ENCODE measurements at places on chromosomes 16 and 17.

- no peak for DNase-seq
These were observed 11.3 kb downstream of the CPNE7 start for GRCh38 chr16:89586853-89587252.

- peak; percentile 91 for DNase-seq
These were observed 8.6 kb downstream of the RPGRIP1L start for GRCh38 chr16:53695070-53695469.

DNA sequence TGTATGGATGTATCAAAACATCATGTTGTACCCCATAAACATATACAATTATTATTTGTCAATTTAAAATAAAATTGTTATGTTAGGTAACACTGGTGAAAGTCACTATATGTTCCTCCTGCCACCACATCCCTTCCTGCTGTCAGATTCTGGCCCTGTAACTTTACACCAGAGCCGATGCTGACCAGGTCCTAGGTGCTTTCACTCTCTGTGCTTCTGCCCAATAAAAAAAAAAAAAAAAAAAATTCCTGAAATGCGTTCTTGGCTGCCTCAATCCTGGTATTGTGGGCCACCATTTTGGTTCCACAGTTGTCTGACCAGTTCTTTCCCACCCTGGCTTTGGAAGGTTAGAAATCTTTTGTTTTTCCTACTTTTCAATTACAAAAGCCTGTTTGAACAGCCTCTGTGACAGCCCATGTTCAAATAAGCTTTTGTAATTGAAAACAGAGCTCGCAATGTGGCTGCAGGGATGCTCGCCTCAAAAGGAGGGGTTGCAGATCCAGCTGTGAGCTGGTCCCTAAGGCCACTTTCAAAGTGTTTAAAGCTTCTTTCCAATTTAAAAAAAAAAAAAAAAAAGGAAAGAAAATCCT, 831.0 kb upstream of the EEF2KMT start:
- no peak for DNase-seq

GRCh38 chr16:3961449-3961849, 80.9 kb upstream of the CREBBP start:
- peak; percentile 40 for DNase-seq

DNA sequence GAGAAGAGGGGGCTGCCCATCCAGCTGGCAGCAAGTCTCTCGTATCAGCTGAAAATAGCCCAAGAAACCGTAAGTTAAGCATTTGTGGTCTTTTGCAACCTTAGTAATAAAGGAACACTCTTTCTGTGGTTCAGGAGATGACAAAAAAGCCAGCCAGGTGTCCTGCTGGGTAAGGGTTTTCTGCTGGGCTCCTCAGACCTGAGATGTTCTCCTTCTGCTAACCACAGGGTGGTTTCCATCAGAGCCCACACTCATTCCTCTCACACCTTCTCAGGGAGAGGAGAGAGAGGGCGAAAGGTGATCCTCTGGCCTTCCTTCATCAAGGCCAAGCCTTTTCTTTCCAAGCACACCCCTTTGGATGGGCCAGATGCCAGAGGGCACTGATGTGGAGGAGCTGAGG, 70.7 kb downstream of the TEX14 start:
- DNase-seq = no peak

DNA sequence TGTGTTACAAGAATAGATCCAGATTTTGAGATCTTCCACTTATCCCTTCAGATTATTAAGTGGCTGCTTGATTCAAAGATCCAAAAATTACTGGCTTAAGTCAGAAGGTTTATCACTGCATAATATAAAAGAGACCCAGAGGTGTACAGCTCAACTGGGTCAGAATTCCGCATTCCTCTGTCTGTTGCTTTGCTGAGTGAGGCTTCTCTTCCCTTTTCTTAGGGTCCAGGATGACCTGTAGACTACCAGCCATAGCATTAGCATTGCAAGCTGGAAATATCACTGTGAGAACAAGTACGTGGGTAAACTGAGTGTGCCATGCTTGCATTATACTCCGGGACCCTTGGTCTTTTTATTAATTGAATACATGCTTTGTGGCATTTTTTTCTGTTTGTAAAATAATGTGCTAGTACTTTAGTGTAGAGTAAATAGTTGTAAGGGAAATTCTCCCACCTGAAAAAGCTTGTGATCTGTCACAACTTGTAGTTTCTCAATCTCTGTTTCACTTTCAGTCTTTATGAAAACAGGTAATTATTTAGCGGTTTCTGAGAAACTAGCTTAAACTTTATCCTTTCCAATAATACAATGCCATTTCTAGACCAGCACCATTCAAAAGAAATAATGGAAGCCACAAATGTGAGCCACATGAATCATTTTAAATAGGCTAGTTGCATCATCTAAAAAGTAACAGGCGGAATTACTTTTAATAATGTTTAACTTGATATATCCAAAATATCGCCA, 61.6 kb downstream of the TNRC6C start:
- DNase-seq = no peak

GRCh38 chr17:45820052-45820780, 24.5 kb upstream of the SPPL2C start:
- DNase-seq = no peak

- peak; percentile 22 for DNase-seq
These were observed 97.8 kb upstream of the MAF start for GRCh38 chr16:79698341-79698753.

- DNase-seq = no peak
These were observed 80.0 kb downstream of the KCNJ18 start for GRCh38 chr17:21772321-21772720.

- DNase-seq = no peak
These were observed 14.1 kb downstream of the PSMD11 start for GRCh38 chr17:32458371-32458770.

- DNase-seq = peak; percentile 26
These were observed 914.9 kb downstream of the KCNJ2 start for GRCh38 chr17:71084219-71084618.

GRCh38 chr16:81214745-81215166, 23.7 kb upstream of the BCO1 start:
- DNase-seq = peak; percentile 9

- no peak for DNase-seq
These were observed 35.3 kb upstream of the PEMT start for GRCh38 chr17:17626840-17627239.

DNA sequence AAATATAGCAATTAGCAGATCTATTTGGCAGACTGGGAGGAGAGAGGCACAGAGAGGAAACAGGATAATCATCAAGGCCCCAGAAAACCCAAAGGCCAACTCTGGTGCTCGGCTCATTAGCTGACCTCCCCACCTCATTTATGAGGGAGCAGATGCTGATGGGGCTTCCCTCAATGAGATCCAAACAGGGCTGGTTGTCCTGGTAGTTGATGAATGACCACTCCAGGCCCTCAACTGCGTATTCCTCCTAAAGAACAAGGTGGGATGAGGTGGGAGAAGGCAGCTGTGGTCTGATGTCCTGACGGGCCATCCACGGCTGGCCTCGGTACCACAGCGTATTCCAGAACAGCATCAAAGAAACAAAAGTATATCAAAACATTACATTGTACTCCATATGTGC, 20.8 kb downstream of the ZNHIT3 start:
- DNase-seq = no peak

DNA sequence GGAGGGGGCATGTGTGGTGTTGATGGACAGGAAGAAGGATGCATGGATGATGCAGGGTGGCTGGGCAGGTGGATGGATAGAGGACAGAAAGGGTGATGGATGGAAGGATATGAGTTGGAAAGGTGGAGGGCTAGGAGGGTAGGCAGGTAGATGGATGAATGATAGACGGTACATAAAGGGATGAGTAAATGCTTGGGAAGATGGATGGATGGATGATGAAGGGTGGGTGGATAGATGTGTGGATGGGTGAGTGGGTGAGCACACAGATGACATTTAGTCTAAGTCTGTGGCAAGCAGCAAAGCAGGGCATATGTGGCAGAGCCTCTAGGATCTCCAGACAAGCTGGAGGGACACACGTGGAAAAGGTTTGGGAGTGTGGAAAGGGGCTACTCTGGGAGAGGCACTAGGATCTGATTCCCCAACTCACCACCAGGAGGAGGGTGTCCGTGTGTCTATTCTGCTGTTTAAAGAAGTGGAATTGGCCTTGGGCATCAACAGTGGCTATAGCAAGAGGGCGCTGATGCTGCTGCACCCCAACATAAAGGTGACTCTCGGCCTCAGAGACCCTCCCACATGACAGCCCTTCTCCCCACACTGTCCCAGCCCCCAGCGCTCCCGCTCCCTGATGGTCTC, 8.2 kb downstream of the PLD2 start:
- DNase-seq = peak; percentile 12

DNA sequence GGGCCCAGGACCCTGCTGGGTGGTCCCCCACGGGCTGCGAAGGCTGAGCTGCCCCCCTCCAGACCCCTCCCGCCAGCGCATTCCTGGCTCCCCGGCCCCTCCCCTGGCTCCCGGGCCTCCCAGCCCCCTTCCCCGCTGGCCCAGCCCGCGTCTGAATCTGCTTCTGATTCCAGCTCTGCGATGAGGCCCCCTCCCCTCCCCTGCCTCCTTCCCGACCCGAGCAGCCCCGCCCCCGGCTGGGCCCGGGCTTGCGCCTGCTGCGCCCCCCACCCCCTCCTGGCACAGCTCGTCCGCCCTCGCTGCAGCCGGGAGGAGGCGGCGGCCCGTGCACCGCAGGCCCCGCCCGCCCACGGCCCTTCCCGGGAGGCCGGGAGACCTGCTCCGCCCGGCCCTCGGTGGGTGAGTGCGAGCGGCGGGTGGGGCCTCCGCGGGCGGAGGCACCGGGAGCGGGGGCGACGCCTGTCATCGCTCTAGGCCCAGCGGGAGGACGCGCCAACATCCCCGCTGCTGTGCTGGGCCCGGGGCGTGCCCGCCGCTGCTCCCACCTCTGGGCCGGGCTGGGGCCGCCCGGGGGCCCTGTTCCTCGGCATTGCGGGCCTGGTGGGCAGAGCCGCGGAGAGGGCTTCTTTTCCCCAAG, at the start of gene NTN3:
Gene NTN3 (plus strand): TSS at position 282 of the 637 bp plus-strand sequence. CDS start 405 bp downstream, outside the sequence.
- DNase-seq = no peak

DNA sequence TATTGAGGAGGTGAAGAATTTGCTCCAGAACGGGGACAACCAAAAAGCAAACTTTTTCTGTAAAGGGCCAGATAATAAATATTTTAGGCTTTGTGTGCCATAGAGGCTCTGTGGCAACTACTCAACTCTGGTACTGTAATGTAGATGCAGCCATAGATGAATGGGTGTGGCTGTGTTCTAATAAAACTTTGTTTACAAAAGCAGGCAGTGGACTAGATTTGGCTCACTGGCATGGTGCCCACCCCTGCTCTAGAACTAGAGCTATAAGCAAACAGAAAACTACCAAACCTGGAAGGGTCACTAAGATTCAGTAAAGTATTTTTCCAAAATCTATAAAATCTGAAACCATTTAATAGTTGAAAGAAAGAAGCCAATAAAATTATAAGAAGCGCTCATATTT, 24.6 kb upstream of the SMURF2 start:
- DNase-seq = no peak

GRCh38 chr17:61205931-61206330, 193.7 kb upstream of the TBX2 start:
- DNase-seq = peak; percentile 39

GRCh38 chr16:71357681-71358080, 842 bp upstream of the CALB2 start:
- no peak for DNase-seq

GRCh38 chr16:77732241-77732946, 10.1 kb downstream of the NUDT7 start:
- peak; percentile 71 for DNase-seq

- no peak for DNase-seq
These were observed 306.8 kb upstream of the CCL2 start for GRCh38 chr17:33948309-33948708.

GRCh38 chr16:23901178-23902033, 65.6 kb downstream of the PRKCB start:
- no peak for DNase-seq

GRCh38 chr17:6995500-6996255, at the start of gene ALOX12:
TSS of gene ALOX12 (plus strand) at chr17:6996049. CDS start at chr17:6996118, 69 bp downstream.
- DNase-seq = peak; percentile 24
